GM23248 (cell line): ENCODE measurements at places on chromosomes 13 and 19.

DNA sequence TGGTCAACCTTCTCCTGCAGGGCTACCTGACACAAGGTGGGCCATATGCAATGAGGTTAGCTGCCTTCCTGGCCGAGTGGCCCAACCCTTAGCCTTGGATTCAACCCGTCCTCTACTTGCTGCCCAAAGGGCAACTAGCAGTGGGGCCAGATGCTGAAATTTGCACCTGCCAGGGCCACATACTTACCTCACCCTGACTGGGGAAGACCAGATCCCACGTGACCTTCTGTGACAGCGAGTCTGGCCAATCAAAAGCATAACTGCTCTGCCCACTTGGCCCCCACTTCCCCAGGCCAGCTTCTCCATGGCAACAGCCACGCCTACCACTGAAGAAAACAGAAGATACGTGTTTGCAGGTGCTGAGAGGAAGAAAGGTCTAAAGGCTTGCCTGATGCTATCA is 10.9 kb downstream of the PEG3 start:
- DNase-seq, result no peak

GRCh38 chr13:105658431-105658830 is 877.0 kb downstream of the EFNB2 start:
- no peak for DNase-seq

- no peak for DNase-seq
Measured at GRCh38 chr19:34651747-34652146, 25.2 kb downstream of the SCGB2B2 start.

DNA sequence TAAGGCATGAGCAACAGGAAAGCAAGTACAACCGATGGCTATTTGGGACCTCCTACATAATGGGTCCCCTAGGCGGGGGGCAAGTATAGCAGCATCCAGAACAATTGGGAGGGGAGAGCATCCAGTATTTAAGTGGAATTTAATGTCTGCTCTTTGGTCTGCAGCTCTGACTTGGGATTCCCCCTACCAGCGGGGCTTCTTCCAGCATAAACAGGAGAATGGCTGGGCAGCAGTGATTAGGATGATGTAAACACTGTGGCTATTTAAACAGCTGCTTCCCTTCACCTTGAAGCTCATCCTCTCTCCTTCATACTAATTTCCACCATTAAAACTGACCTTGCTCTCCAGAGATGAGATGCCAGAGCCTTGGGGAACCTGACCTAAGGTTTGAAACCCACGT is 73.9 kb upstream of the OXGR1 start:
- no peak for DNase-seq

GRCh38 chr13:35228536-35228935 is 248.0 kb downstream of the MAB21L1 start:
- DNase-seq, result no peak

- peak; percentile 45 for DNase-seq
Measured at GRCh38 chr13:101700598-101700997, 248.1 kb downstream of the ITGBL1 start.

- DNase-seq, result peak; percentile 88
Measured at GRCh38 chr19:2476451-2477140, 669 bp downstream of the GADD45B start.

DNA sequence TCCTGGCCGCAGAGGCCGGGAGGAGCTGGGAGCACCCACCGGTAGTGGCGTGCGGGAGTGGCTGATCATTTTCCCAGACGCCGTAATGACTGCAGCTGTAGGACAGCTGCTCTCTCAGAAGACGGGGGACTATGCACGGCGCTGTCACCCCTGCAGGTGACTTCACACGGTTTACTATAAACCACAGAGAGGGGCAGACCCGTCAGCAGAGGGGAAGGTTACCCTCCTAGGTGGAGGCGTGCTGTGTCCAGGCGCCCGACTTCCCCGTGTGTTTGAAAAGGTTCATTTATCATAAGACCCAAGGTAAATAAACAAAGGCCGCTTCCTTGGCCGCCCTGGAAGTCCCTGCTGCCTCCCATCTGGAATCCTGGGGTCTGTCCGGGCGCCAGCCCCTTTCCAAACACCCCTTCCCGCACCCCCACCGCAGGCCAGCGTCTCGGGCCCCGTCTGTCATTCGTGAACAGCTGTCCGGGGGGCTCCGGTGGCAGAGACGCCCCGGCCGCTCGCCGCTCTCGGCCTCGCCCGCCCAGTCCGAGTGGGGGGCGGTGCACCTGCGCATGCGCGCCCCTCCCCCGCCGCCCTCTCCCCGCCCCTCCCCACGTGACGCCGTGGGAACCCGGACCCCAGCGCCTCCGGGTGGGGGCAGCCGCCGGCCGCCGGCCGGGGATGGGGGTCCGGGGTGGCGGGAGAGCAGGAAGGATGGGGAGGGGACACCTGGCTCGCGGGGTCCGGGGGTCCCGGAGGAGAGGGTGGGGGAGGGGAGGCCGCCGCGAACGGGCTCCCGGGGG is 915 bp downstream of the SHC2 start:
- DNase-seq, result peak; percentile 36

- DNase-seq, result no peak
Measured at GRCh38 chr19:30061223-30062064, 119.4 kb downstream of the URI1 start.
